Effector memory CD8-positive, alpha-beta T cell (primary cell): ENCODE measurements at places on chromosomes 5 and 9.

GRCh38 chr9:116644091-116644688, 42.9 kb upstream of the TRIM32 start:
- no peak for DNase-seq

GRCh38 chr5:83342465-83342864, 129.1 kb upstream of the VCAN start:
- no peak for DNase-seq

GRCh38 chr5:98454904-98455303, 318.6 kb upstream of the RGMB start:
- DNase-seq: no peak

GRCh38 chr5:126544087-126544740, 50.8 kb downstream of the ALDH7A1 start:
- DNase-seq: peak; percentile 14

DNA sequence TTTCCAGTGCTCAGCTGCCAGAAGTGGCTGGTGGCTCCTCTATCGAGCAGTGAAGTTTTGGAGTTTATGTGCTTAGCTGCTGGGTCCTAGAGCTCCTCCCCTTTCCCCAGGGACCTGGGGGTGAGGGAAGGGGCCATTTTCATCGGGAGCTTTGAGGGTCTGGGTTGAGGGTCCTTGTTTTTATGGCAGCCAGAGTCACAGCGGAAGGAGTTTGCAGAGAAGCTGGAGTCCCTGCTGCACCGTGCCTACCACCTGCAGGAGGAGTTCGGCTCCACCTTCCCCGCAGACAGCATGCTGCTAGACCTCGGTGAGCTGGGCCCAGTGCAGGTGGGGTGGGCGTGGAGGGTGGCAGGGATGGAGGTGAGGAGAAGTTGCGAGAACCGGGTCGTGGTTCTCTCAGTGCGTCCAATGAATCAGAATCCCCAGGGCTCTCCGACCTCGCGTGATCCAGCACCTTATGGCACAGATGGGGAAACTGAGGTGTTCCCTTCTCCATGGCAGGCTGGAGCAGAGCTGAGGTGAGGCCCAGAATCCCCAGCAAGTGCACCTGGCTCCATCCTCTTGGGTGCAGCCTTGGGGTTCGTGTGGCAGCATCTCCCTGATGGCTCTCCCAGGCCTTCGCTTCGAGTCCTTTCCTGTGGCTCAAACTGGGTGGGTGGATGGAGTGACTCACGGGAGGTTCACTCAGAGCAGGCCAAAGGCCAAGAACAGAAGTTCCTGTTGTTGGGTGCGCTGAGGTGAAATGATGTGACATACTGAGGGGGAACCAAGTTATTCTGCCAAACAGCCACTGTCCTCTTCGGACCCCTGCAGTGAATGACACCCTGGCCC, 21.7 kb upstream of the DOLPP1 start:
- no peak for DNase-seq

- no peak for DNase-seq
Measured at GRCh38 chr9:115989831-115990230, 163.8 kb upstream of the PAPPA start.

- DNase-seq: no peak
Measured at GRCh38 chr9:81906671-81907070, 21.6 kb upstream of the SPATA31D4 start.
